ENCODE measurements at places on chromosomes 2 and 18.

- DNase-seq: no peak
Observed at GRCh38 chr18:46678785-46679399, 21.9 kb upstream of the LOXHD1 start.

DNA sequence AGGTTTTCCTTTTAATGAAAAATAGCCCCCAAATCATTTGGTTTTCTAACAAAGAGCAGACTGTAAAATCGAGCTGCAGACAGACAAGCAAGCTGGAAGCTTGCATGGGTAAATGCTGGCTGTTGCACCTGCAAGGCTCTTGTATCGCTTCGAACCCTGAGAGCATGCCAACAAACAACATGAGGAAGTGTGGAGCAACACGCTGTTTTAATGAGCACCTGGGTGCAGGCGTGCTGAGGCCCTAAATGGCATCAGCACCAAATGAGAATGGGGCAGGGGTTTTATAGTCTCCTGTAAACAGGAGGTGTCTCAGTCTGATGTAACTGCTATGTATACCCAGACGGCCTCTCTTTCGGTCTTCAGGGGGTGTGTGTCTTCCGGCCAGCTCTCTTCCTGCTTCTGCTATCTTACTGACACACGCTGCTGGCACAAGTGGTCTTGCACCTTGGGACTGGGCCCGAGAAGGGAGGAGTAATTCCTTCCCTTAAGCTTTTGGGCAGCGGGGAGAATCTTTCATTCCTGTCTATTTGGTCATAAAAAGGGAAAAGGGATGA lies 31.9 kb upstream of the CDH2 start:
- DNase-seq: no peak

- peak; percentile 42 for DNase-seq
Observed at GRCh38 chr18:48902856-48903601, 47.7 kb downstream of the SMAD7 start.

GRCh38 chr2:169065864-169066517 lies 3.4 kb upstream of the DHRS9 start:
- no peak for DNase-seq

- no peak for DNase-seq
Observed at GRCh38 chr2:106607371-106607770, 120.2 kb downstream of the CD8B2 start.

DNA sequence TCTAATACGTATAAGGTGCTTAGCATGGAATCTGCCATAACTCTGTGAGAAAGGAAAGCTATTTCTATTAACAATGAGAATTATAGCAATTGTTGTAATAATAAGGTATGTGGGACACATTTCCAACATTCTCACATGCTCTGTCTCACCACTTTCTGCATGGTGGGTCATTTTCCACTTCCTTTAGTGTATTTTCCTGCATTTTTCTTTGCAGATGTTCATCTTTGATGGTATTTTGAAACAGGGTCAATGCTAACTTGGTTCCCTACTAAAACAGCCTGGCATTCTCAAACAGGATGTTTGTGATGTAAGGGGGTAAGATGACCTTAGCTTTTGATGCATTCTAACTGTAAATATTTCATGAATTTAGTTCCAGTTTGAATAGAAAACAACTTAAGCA lies 54.7 kb downstream of the MYO1B start:
- DNase-seq: no peak

DNA sequence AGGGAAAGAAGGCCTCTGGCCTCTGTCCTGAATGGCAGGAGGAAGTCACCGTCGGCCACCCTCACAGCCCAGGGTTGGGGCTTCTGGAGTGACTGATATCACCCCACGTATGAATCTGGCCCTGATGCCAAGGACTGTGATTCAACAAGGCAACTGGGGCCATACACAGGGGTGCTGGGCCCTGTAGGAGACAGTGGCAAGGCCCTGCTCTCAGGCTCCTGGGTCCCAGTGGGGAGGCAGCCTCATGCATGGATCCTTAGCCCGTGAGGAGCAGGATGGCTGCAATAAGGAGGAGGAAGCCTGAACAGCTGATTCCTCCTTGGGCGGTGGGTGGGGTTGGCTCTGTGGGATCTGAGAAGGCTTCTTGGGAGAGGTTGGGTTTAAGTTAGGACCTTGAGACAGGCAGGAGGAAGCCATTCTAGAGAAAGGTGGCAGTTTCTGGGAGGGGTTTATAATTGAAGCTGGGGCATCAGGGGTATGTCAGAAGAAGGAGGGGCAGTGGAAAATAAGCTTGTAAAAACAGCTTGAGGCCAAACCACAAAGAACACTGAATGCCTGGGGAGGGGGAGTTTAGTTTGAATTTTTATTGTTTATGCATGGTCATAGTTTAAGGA lies 42.8 kb upstream of the LAPTM4A start:
- no peak for DNase-seq

DNA sequence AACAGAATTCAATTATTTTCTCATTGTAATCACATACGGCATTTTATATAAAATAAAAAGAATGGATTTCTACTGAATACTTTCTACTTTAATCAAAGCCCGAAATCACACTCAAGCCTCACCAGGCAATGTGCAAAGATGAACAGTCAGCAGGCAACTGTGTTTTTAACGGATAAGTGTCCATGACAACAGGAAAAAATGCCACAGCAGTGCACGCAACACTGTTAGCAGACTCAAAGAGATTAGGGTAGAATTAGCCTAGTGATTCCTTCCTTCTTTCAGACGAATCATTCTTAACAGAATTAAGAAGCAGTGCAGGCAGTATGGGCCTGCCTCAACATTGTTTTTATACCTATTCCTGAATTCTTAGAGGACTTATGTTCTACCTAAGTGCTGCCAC lies 135.6 kb downstream of the CDH2 start:
- peak; percentile 67 for DNase-seq
